ENCODE measurements at places on chromosomes 4 and X.

DNA sequence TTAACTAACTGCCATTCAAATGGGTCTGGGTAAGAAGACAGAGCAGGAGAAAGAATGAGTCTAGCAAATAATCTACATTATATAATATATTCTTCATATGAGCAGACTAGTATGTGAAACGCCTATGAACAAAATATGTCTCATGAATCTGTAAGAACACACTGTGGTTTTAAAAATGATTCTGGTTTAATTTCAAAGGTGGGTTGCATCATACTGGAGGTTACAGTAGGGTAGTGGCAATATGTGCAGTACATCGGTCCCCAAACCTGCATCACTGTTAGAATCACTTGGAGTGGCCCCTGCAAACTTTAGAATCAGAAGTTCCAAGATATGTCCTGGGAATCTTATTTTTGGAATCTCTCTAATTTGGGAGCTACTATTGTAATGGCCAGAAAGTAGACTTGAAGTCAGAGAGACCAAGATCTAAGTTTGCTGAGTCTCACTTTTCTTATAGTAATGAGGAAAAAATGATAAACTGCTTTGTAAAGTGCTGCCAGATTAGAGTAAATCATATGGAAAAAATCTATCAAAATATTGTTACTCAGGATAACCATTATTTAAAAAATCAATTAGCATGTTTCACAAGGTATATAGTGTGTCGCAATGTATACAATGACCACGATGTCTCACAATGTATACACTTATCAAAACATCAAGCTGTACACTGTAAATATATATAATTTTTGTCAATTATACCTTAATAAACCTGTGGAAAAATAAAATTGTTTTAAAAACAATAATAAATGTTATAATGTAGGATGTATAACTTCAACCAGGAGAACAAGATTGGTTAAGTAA is 37.9 kb upstream of the ARSJ start:
- no peak for DNase-seq

GRCh38 chrX:19535476-19535875 is 20.2 kb upstream of the MAP3K15 start:
- no peak for DNase-seq

DNA sequence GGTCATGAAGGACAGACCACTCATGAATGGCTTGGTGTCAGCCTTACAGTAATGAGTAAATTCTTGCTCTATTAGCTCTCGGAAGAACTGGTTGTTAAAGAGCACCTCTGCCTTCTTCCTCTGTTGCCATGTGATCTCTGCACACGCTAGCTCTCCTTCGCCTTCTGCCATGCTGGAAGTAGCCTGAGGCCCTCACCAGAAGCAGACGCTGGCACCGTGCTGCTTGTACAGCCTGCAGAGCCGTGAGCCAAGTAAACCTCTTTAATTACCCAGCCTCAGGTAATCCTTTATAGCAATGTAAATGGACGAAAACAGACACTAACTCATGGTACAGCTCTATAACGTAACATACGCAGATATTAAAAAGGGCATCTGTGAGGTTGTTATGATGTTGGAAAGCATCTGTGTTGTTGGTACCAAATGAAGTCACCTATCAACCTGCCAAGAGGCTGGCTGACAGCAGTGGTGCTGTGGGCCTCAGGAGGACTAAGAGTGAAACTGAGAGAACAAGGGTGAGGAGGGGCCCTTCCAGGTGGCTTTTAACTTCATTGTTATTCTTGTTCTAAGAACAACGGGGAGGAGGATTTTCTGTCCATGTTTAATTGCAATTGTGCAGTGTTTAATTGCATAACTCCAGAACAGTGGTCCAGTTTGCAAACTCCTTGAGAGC is 69.2 kb downstream of the CRMP1 start:
- DNase-seq, result no peak

DNA sequence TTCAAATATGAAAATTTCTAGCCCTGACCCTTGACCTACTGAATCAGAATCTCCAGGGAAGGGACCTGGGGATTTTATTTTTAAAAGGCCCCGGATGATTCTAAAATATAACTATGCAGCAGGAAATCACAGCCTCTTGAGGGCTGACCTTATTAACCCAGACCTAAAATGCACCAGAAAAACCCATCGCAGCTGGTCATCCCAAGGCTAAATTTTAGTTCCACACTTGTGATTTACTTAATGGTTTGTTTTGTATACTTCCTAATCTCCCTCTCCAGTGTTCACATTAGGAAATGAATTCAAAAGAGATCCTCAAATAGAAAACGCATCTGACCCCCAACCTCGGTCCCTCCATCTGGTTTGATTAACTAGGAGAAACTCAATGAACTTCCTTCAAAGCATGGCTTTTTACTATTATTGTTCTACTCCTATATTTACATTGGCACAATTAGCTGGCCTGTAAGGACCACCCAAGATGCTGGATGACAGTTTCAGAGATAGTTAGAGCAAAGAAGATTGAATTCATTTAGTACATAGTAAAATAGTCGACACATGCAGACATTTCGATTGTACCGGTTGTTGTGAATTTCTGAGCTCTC is 147.8 kb upstream of the MED14 start:
- DNase-seq, result no peak

DNA sequence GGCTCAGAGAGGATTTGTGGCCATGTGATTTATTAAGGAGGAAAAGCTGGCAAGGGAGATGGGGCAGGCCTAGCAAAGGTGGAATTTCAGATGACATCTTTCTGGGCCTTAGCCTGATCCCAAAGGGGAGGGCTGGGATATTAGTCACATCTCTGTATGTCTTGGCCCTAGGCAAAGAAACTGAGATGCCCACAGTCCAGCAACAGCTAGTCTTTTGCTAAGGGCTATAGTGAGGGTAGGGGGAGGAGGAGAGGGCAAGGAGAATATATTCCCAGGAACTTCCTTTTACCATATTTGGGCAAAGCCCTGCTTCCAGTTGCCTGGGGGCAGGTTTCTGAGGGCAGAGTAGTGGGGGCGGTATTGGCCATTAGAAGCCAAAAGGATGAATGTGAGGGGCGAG is 209.8 kb upstream of the NR3C2 start:
- no peak for DNase-seq

GRCh38 chr4:8728536-8729407 is 136.2 kb downstream of the CPZ start:
- no peak for DNase-seq

GRCh38 chrX:132958091-132958703 is at the start of gene HS6ST2:
Gene HS6ST2, minus strand, starts transcription at chrX:132958629.
- peak; percentile 12 for DNase-seq

GRCh38 chr4:38046727-38047489 is 86.7 kb downstream of the PTTG2 start:
- DNase-seq, result no peak

- no peak for DNase-seq
Measured at GRCh38 chrX:15221321-15221720, 48.6 kb downstream of the ASB9 start.

GRCh38 chr4:133802359-133803140 is 399.0 kb downstream of the PABPC4L start:
- no peak for DNase-seq

- DNase-seq, result no peak
Measured at GRCh38 chrX:14496674-14497073, 32.7 kb upstream of the GLRA2 start.

GRCh38 chrX:71667328-71668247 is at the start of gene LOC101059915:
Gene LOC101059915, plus strand, starts transcription at chrX:71667546.
- no peak for DNase-seq

DNA sequence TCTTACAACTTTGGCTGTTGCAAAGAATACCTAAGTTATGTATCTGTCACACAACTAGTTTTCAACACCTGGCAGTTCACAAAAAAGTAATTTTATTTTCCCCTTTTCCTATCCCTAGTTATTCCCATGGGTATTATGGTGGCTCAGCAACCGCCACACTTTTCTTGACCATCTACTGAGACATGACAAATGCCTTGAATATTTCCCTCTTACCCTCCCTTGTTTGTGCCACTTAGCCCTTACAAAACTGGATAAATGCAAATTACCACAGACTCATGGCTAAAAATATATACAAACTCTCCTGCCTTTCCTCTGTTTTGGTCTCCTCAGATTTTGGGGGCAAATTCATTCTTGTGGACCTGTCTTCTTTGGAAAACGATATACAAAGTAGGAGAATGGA is 72.1 kb downstream of the AMOT start:
- no peak for DNase-seq

DNA sequence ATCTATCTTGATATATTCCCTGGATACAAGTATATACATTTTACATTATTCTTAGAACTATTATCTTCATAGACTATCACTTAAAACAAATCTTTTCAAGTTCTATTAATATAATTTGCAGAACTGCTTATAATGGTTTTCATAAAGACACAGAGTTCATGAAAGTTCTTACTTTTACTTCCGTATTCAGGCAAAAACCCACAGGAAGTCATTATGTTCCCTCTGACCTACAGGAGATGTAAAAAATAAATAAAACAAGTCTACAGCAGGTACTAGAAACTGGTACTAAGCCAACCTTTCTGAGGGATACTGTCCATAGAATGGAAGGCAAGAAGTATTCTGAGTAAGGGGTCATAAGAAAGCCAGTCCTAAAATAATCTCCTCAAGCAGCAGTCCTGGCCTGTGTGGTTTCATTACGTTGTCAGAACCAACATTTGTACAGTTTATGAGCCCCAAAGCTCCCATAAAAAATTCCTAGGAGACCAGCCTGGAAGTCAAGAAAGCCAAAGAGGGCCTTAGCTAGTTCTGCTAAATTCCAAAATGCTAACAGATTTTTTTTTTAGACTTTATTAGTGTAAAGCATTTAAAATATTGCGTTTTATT is 68.6 kb downstream of the CAMK2D start:
- DNase-seq, result no peak

DNA sequence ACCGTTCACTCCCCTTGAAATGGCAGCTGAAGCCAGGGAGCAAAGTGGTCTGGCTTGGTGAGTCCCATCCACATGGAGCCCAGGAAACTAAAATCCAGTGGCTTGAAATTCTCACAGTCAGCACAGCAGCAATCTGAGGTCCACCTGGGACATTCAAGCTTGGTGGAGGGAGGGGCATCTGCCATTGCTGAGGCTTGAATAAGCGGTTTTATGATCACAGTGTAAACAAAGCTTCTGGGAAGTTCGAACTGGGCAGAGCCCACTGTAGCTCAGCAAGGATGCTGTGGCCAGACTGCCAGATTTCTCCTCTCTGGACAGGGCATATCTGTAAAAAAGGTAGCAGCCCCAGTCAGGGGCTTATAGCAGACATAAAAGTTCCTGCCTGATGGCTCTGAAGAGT is 15.5 kb upstream of the FAAH2 start:
- DNase-seq, result no peak

- DNase-seq, result no peak
Measured at GRCh38 chr4:84482564-84483563, 16.2 kb downstream of the NKX6-1 start.

- DNase-seq, result no peak
Measured at GRCh38 chr4:12929784-12930183, 554.4 kb downstream of the RAB28 start.

DNA sequence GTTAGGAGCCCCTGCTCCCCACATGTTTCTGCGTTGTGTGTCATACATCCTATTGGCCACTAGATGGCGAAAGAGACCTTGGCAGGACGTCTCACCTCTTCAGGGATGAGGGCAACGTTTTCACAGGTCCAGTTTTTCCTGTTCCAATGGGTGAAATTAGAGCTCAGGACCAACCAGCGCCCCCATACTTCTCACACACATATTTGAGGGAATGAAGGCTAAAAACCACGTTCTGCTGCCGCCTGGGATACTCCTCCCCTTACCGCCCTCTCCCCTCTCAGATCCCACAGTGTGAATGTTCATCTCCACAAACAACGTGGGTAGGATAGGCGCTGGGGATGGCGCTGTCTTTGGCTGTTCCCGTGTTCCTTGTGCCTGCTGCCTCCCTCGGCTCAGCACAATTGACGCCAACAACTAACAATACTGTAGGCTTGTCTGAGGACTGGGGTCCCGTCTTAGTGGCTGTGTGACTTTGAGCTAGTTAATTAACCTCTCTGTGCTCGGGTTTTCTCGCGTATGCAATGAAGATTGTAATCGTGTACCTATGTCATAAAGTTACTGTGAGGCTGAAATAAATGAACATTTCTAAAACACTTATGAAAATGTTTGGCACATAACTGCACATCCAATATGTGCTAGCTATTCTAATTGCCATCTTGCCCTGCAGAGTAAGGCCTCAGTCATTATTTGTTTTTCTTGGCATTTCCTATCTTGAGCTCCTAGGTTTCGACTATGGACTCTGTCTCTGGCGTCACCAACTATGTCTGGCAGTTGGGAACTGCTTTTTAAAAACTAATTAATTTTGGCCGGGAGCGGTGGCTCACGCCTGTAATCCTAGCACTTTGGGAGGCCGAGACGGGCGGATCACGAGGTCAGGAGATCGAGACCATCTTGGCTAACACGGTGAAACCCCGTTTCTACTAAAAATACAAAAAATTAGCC is 181.3 kb upstream of the STK26 start:
- DNase-seq, result peak; percentile 35

DNA sequence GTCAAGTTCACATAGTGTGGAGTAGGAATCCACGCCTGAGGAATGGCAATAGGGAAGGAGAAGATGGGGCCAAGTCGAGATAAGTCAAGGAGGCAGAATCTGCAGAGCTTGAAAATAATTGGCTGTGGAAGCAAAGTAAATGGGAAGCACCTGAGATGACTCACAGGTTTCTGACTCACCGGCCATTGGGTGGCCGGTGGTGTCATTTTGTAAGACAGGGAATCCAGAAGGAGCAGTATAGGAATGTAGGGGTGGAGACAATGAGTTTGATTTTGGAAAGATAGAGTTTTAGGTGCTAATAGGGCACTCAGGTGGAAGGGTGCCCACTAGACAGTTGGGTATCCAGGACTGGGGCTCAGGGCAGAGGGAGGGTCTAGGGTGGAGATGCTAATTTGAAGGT is 201.0 kb upstream of the MAMLD1 start:
- DNase-seq, result no peak

DNA sequence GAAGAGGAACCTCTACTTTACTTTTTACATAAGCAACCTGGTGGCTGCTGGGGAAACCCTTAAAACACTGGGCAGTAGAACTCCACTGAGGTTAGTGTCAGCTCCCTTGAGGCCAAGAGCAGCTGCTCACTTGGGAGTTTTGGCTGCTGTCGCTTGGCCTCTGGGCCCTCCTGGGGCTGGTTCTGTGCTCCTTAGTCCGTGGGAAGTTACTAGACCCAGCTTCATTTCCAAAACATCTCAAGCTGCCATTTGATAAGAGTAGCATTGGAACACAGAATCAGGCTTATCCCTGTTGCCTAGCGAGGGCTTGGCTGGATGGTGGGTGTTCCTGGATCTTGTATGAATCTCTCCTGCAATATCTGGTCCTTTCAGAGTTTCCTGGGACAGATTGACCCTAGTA is 26.1 kb downstream of the RNF4 start:
- no peak for DNase-seq

GRCh38 chr4:140851032-140851636 is 94.9 kb upstream of the TBC1D9 start:
- DNase-seq, result peak; percentile 60

DNA sequence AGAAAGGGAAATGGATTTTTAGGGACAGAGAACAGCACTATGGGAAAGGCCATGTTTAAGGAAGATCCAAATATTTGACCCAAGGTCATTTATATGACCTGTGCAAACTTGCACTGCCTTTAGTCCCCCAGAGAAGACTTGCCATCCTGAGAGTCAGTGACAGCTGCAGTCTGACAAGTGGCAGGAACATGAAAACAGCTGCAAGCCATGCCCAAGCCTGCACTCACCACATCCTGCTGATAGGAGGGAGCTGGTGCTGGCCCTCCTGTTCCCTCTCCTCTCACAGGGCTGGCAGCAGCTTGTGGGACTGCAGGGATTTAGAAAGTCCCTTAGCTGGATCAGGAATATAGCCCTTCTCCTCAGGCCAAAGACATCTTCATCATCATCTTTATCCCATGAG is 187.7 kb downstream of the RAP1GDS1 start:
- DNase-seq, result no peak

- DNase-seq, result no peak
Measured at GRCh38 chrX:27706526-27706925, 101.3 kb upstream of the MAGEB10 start.

All from right renal pelvis (tissue), 4 donors.